ENCODE measurements at places on chromosomes 3 and 15.

- no peak for DNase-seq
Observed at GRCh38 chr15:72229076-72229946, 1.7 kb downstream of the PKM start.

- no peak for DNase-seq
Observed at GRCh38 chr3:63478990-63479660, 173.3 kb upstream of the SNTN start.

- no peak for DNase-seq
Observed at GRCh38 chr3:64493149-64493548, 194.7 kb downstream of the ADAMTS9 start.

- no peak for DNase-seq
Observed at GRCh38 chr3:147411238-147411814, 2.2 kb downstream of the ZIC1 start.

DNA sequence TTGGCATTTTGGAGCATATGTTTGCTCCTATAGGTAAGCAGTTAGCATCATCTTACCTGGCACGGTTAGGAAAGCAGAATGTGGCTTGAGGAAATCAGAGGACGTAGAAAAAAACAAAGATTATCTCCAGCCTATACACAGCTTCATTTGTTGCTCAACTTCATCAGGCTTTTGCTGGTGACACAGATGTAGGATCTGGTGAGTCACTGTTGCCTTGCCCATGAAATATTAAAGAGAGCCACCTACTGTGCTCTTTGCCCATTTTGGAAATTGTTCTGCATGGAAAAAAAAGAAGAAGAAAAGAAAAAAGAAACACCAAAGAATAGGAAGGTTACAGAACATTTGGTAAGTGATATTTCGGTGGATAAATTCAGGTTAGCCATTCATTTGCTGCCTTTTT lies 3.8 kb downstream of the IL1RAP start:
- no peak for DNase-seq

DNA sequence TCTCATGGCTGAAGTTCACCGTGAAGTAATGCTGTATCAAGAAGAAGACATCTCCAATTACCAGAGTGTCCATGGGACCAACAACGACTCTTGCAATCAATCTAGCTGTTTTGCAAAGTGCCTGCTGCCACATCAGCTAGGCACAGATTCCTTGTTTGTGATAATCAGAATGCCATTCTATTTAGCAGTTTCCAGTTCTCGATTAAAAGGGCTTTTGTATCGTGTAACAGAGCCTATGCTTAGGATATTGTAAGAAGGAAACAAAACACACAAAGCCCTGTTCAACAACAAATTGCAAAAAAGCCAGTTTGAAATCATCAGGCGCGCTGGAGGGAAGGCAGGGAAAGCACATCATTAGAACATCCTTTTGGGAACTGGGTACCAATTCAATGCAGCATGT lies 26.1 kb downstream of the RASGRF1 start:
- DNase-seq: no peak

DNA sequence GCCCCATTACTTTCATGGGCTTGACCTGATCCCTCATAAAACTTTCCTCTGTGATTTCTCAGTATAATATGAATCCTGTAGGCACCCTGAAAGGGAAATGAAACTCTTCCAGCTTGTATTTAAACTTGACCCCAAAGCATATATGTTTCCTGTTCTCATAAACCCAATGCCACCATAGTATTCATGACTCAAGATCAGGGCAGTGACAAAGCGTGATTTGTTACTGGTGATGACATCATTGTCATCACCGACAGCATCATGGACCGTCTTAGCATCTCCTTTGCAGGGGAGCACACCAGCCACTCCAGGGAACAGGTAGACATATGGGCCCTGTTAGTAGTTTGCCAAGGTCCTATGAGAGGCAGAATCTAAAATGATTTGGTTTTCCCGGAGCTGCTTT lies 741.2 kb downstream of the NR2F2 start:
- no peak for DNase-seq

GRCh38 chr3:31240013-31240412 lies 292.7 kb upstream of the STT3B start:
- no peak for DNase-seq

DNA sequence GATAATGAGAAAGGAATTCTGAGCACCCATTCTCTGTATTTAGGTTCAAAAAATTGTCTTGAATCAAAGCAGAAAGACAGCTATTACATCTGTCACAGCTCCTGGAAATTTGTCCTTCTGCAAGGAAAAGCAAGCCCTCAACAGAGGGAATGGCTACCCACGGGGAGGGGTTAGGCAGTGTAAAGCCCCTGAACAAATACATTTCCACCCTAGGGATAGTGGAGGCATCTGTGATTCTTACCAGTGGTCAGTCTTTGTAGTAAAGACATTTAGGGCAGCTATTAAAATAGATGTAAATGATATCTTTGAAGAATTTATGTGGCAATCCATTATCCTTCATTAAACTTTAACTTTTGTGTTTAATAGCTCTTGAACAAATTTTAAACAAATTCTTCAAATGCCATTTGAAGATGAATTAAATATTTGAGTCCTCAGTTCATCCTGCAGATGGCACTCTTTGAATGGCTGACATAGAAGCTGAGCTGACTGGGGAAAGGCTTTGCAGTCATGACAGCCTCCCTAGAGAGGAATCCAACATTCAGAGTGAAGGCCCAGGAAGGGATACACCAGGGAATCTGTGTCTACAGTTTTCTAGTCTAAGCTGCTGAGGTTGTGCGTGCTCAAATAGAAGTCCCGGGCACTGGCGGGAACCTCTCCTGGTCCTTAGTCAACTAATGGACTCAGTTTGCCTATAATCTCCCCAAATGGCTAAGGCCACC lies 359.7 kb upstream of the ROPN1 start:
- DNase-seq: no peak

GRCh38 chr3:97439373-97439772 lies 325.2 kb upstream of the ARL6 start:
- DNase-seq: no peak

- no peak for DNase-seq
Observed at GRCh38 chr15:72184165-72184811, 13.3 kb downstream of the GRAMD2A start.

GRCh38 chr3:72439321-72440183 lies 408.7 kb downstream of the SHQ1 start:
- no peak for DNase-seq

GRCh38 chr3:16392065-16392464 lies 121.4 kb downstream of the RFTN1 start:
- no peak for DNase-seq

DNA sequence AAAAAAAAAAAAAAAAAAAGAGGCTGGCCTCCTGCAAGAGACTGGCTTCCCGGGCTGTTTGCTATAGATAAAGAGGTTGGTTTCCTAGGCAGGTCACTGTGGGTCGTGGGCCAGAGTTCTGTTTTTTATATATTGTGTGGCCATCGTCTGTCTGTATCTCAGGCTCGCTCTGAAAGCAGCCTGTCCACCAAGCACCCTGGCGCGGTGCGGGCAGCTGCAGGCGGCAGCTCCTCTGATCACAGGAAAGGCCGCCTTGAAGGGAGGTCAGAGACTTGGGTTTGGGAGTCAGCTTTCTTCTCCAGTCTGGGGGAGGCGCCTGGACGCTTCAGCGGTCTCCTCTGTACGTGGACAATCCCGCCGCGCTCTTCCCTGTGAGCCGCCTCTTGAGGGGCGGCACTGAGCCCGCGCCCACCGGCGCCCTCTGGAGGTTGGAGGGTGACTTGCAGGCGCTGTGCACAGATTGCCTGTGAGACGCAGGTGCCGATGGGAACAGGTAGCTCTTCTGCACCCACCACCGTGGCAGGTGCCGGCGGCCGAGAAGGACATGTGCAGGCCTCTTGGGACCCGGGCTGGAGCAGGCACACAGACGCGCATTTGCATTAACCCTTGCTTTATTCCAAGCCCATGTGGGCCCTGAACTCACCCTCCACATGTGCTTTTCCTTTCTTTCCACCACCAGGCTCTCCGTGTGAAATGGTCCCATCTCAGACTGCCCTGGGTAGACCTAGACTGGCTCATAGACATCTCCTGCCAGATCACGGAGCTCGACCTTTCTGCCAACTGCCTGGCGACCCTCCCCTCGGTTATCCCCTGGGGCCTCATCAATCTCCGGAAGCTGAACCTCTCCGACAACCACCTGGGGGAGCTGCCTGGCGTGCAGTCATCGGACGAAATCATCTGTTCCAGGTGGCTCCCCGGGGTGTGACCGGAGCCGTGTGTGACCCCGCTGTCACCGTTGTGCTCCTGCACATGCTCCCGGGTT lies 89.3 kb downstream of the LRRK1 start:
- DNase-seq: no peak

DNA sequence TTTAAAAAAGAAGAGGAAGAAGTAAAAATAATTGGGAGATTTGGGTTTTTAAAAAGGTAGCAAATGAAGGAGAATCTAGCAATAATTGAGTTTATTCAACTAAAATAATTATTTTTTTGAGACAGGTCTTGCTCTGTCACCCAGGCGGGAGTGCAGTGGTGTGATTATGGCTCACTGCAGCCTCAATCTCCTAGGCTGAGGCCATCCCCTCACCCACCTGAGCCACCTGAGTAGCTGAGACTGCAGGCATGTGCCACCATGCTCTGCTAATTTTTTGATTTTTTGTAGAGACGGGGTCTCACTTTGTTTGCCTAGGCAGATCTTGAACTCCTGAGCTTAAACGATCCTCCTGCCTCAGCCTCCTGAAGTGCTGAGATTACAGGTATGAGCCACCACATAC lies 27.7 kb upstream of the ARF4 start:
- no peak for DNase-seq

DNA sequence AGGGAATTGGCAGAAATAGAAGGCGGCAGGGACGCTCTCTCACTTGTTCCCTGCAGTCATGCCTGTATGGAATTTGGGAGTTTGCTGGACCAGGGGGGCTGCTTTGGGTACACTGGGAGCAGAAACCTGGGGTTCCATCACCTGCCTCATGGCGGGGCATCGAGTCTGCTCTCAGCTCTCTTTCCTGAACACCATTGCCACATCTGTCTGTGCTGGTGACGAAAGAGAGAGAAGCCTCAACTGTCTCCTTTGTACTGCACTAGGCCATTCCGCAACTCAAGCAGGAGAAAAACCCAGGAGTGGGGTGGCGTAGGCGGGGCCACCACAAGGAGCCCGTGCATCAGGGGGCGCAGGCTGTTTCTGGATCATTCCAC lies 14.0 kb downstream of the TMEM158 start:
- no peak for DNase-seq

DNA sequence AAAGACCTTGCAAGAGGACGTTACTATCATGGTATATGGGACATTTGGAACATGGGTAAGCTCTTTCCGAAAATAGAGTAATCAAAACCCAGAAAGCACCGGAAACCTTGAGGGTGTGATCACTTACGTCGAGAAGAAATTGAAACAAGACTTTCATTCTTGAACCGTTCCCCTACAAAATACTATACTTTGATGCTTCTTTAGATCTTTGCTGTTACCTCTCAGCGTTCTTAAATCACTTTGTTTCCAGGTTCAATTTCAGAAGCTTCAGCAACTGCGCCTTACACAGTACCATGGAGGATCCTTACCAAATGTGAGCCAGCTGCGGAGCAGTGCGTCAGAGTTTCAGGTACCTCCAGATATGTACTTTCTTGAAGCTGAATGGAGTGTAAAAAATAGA lies 10.1 kb downstream of the CRTC3 start:
- DNase-seq: no peak

GRCh38 chr15:29704950-29705597 lies 117.2 kb downstream of the TJP1 start:
- DNase-seq: no peak

GRCh38 chr15:45387380-45388007 lies 9.2 kb upstream of the GATM start:
- DNase-seq: no peak

DNA sequence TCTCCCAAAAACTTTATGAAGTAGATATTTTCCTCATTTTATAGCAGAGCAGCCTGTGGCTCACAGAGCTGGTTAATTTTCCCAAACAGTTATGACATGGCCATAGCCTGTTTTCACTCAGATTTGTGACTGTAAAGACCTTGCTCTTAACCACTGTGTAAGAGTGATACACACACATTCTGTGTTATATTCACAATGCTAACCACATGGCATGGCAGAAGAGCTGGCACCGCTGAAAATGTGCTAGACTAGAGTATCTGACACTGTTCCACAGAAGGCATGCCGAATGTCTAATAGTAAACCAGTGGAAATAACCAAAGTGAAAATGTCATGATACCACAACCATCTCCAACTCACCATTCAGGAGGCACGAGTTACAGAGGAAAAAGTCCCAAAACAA lies 71.8 kb downstream of the PEX5L start:
- no peak for DNase-seq

DNA sequence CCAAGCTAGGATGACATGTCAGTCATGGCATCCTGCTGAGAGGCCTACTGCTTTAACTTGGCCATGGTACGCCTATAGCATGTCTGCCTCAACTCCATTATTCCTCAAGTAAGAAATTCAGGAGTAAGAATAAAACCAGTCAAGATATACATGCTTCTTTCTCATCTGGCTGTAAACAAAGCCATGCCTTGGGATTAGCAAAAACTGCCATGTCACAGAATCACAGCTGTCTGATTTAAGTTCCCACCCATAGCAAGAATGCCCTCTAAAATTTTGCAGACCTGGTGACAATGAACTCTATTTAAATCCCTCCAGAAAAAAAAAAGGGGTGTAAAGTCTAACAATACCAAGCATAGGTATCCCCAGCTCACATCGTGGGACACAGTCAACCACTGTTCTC lies 55.6 kb upstream of the ACAN start:
- no peak for DNase-seq

DNA sequence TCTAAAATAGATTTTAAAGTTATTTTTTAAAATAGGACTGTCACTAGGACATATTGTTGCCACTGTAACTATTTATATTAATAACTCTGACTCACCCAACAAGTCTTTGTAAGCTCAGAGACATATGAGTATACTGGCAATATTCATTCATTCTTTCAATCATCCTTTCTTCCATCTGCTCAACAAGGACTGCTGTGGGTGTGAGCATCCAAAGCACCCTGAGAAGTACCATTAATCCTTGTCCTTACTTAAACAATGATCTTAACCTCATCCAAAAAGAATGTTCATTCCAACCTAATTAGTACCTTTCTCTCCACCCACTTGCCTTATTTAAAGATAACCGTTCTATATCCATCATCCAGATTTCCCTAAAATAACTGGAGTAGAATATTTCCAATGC lies 94.2 kb upstream of the PPP2R3A start:
- no peak for DNase-seq

DNA sequence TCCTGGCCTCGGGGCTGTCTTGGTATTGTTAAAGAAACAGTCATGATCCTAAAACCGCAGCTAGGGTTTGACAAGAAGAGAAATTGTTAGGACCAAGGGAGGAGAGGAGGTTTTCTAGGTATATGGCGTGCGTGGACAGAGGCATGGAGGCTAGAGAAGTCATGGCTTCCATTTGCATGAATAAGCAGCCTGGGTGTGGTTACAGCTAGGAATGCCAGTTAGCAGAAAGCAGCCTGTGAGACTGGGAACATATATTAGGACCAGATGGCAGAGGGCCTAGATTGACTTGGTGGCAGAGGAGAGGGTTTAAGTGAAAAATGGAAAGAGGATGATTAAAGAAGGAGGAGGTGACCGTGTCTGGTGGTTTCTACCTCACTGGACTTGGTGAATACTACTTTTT lies 573.6 kb upstream of the ARRDC4 start:
- no peak for DNase-seq
